ENCODE measurements at places on chromosomes 12 and 14. TPM values are rescaled to one million over a fixed set of nuclear protein-coding genes. Genes with fewer than 3 reads are reported as not detected.

DNA sequence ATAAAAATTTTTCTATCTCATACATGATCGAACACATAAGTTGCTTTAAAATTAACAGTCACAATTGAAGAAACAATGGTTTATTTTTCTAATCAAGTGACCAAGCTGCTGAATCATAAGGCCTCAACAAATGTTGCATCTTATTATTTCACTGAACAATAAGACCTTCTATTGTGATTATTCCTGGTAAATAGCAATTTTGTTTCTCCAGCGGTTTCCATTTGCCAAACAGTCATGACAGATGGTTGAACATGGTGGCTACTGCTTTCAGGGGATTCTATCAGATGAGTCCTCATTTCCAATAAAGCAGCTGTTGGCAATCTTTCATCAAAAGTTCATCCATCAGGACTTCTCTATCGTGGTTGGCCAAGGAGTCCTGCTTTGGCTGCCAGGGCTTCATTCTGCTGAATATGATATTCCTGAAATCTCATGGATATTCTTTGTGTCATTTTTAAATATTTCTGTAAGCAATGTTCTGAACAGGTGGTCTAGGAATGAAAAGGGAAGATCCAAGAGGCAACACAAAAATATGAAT, 13.0 kb downstream of the TOMM20L start:
- DNase-seq = no peak

- no peak for DNase-seq
Observed at GRCh38 chr14:36857136-36857535, 195.5 kb downstream of the PAX9 start.

DNA sequence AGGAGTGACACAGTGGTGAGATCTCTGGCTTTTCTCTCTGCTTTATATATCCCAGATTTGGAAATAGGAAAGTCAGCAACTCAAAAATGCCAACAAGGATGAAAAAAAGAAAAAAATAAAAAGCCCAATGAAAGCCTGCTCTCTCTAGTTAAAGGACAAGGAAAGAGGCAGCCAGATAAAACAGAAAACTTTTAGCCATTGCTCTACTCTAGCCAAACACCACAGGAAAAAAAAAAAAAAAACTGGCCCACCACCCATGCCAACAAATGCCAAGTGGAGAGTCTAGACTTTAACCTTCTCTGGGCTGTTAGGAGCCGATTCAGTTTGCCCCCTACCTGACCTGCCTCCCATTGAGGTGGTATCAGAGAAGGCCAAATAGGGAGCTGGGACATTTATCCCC, 222.3 kb upstream of the TMTC1 start:
- DNase-seq = no peak

- no peak for DNase-seq
Observed at GRCh38 chr14:79404874-79405511, 806.3 kb downstream of the DIO2 start.

DNA sequence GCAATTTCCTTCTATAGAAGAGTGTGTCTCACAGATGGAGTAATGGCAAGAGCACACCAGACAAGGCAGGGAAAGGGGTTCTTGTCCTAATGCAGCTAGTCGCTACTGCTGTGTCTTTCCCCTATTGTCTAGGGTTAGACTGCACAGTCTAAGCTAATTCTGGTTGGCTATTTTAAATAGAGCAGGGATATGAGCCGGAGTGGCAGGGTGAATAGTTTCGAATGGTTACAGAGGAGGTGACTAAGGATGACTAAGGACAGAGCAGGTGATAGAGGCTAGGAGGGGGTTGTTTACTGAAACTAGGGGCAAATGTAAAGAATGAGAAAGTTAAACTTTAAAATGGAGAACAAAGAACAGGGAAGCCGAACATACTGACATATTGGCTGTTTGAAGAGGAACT, 25.6 kb upstream of the CPNE8 start:
- no peak for DNase-seq

DNA sequence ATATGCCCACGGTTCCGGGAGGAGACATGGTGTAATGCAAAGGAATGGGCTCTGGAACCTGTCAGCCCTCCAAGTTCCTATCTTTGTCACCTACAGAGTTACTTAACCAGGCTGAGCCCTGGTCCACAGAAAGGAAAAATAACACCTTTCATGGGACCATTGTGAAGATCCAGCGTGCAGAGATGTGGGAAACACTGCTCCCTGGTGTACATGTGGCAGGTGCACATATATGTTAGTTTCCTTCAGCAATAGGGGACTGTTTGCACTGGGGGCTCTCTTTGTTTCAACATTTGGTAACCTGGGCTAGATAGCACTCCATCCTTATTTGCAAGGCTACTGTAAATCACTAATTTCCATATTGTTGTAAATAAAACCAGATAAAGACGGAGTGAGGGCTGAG, 72.3 kb downstream of the ANO2 start:
- DNase-seq = no peak

DNA sequence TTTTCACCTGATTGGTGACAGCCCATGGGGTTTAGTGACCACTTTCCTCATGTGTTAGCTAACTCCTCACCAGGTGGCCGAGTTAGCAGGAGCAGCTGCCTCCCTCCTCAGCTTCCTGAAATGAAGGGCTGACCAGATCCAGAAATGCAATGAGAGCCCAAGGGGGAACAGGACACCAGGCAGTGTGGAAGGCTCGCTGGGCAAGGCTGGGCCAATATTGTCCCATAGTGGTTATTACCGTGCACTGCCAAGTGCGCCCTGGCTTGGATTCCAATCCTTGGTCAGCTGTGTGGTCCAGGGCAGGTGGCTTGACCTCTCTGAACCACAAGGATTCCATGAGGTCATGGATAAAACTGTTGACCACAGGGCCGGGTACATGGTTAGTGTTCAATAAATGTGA, 3.6 kb upstream of the HSPB8 start:
- DNase-seq = no peak

GRCh38 chr12:30757316-30757715, 2.6 kb upstream of the CAPRIN2 start:
- no peak for DNase-seq

GRCh38 chr12:91973813-91974212, 171.8 kb downstream of the BTG1 start:
- DNase-seq = no peak

- no peak for DNase-seq
Observed at GRCh38 chr14:104724981-104725771, 1.1 kb downstream of the ADSS1 start.

DNA sequence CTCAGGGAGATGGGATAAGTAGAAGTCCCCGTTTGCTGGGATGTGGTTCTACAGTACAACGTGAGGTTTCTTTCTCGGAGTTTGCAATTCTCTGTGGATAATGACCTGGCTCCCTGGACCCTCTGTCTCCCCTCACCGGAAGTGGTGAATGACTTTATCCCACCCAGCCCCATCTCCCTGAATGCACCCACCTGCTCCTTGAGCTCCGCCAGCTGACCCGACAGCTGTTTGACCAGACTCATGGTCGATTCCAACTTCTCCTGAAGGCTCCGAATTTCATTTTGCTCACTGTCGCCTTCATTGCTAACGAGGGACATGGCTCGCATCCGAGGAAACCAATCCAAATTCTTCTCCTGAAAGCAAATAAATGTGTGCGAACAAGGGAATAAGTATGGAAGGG, 144.6 kb downstream of the SSPN start:
- no peak for DNase-seq

GRCh38 chr12:119544765-119545625, 48.6 kb upstream of the TMEM233 start:
- DNase-seq = peak; percentile 33

GRCh38 chr12:45974171-45974719, 16.1 kb downstream of the SCAF11 start:
- DNase-seq = no peak

DNA sequence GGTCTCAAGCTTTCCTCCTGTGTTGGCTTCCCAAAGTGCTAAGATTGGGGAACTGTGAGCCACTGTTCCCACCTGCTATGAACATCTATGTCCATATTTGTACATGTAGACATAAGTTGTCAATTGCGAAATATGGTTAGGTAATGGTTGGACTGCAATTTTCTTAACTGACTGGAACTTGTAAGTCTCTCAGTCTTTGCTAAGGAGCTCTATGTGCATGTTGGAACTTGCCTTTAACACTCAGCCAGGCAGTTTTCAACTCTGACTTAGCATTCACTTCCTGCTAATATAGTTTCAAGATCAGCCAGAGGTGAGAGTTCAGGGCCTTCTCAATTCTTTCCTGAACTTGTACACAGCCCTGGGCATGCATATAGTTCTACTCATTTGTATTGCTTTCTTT, 44.5 kb upstream of the EEA1 start:
- no peak for DNase-seq

GRCh38 chr12:31868965-31869364, 90.2 kb upstream of the RESF1 start:
- DNase-seq = no peak

GRCh38 chr14:68853749-68854148, 60.9 kb upstream of the ZFP36L1 start:
- DNase-seq = no peak

DNA sequence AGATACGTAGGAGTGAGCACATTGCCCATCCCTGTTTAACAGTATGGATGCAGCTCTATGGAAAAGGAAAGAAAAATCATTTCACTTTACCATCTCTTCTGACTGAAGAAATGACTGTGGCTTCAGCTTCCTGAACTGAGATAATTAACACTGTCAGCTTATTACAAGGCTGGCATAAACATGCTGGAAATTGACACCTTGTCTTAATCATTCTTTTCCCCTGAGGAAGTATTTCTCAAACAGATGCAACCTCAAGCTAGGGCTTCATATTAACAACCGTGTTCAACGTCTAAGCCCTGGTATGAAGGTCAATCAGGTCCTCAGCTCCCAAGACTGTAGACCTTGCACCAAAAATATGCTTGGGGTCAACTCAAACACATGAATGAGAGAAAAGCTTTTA, 25.0 kb downstream of the RERG start:
- no peak for DNase-seq

Gene SOAT2
- total RNA-seq = not detected

Gene BIN2
- 40.9 TPM for total RNA-seq

Gene KRT2
- total RNA-seq = not detected

Gene CYP46A1
- not detected for total RNA-seq

Gene CLEC4A
- 1.3 TPM for total RNA-seq

Gene SLC15A5
- total RNA-seq = not detected

Gene SLC17A8
- not detected for total RNA-seq

Gene ULK1
- total RNA-seq = 28.4 TPM
